WTC11 (cell line): ENCODE measurements at places on chromosomes 13 and 19.

DNA sequence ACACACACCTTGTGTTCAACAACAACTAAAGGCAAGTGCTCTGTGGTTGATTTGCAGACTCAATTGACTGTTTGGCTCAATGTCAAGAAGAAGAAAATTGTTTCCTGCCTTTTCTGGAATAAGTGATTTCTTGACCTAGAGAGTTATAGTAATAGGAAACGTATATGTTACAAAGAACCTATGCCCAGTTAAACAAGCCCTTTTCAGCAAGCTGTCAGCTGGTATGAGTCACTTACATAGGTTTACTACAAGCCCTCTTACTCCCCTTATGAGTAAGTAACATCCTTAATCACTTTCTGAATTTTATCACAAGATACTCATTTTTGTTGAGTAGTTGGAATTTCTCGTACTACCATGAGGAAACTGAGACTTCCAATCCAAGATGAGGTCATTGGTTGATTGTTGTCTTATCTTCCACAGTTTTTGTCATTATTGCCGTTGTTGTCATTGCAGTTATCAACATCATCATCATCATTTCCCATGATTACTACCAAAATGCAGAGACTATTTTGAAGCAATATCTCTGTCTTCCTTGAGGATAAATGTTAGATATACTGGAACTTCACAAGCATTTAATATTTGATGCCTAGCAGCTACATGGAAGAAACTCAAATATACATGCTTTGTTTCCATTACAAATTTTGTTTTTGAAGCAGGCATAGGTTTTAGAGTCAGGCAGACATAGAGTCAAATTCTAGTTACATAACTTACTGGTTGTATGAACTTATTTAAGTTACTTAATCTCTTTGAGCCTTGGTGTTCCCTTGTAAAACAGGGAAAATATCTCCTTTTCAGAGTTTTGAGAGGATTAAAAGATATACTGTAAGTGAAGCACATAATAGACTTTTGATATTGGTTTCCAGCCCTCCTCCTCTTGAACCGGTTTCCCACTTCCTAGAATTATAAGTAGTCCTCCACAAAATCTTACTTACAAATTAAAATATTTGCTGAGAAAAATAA is 106.0 kb downstream of the RAP2A start:
- DNase-seq: no peak
- no peak overlapping the region for H3K27ac ChIP-seq
- H3K36me3 ChIP-seq: no peaks in the 10 kb centered on the region
- H3K27me3 ChIP-seq: no peaks in the 10 kb centered on the region
- no peaks in the 10 kb centered on the region for H3K4me1 ChIP-seq
- no peak overlapping the region for H3K4me3 ChIP-seq

DNA sequence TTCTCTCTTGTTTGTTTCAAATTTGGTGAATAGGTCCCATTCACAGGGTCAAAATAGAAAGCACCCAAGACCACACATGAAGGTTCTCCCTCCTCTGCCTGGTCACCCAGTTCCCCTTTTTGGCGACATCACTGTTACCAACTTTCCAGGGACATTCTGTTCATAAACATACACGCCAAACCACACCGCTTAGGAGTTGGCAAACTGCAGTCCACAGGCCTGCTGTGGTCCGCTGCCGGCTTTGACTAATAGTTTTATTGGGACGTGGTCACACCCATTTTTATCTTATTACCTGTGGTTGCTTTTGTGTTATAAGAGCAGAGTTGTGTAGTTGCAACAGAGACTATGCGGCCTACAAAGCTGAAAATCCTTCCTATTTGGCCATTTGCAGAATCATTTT is 24.2 kb downstream of the UHRF1 start:
- DNase-seq: no peak
- H3K27me3 ChIP-seq: no peaks in the 10 kb centered on the region
- no peak overlapping the region for H3K27ac ChIP-seq
- peaks cover 34% of the 10 kb centered on the region for H3K36me3 ChIP-seq

DNA sequence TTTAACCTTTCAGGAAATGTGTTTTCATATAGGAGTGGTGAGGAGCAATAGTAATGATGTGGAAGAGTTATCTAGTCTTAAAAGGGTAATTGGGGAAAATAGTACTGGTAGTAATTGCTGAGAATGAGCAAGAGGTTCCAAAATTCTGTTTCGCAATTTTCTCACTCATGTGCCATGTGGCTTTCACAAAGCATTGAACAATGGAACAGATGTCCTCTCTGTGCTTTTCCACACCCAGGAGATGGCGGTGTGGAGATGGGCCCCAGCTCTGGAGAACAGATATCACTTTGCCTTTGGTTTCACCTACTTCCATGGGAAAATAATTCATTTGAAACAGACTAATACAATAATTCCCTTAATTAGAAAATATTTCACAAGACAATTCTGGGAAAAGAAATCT is 170.0 kb upstream of the SLC10A2 start:
- H3K27ac ChIP-seq: no peak overlapping the region
- no peaks in the 10 kb centered on the region for H3K4me1 ChIP-seq
- H3K4me3 ChIP-seq: no peak overlapping the region
- no peaks in the 10 kb centered on the region for H3K27me3 ChIP-seq
- no peak for DNase-seq

DNA sequence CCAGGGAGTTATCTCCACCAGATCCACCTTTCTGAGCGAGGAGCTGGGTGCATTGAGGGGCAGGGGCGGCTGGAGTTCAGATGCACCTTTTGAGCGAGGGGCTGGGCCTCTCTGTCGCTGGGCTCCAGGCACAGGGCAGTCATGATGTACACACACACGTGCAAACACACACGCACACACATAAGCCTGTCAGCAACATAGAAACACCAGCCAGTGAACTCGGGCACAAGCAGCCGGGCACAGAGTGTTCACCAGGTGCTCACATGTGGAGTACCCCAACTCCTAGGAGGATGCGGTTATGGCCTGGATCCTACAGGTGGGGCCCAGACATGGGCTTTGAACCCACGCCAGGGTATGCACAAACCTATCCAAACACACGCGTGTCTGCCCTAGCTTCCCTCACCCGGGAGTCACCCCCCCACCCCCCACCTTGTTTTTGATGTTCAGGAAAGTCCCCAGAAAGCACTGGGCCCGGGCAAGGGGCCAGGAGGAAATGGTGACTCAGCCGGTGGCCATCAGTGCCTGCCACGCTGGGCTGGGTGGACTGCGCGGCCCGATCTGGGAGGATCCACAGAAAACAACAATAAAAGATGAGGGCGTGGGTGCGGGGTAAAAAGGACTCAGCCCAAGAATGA is 13.3 kb downstream of the ARRDC2 start:
- DNase-seq: no peak
- no peak overlapping the region for H3K27ac ChIP-seq
- H3K36me3 ChIP-seq: no peaks in the 10 kb centered on the region
- H3K4me3 ChIP-seq: no peak overlapping the region
- peaks cover 13% of the 10 kb centered on the region for H3K4me1 ChIP-seq
- H3K27me3 ChIP-seq: no peaks in the 10 kb centered on the region; the same call in 1 of the 2 replicates

DNA sequence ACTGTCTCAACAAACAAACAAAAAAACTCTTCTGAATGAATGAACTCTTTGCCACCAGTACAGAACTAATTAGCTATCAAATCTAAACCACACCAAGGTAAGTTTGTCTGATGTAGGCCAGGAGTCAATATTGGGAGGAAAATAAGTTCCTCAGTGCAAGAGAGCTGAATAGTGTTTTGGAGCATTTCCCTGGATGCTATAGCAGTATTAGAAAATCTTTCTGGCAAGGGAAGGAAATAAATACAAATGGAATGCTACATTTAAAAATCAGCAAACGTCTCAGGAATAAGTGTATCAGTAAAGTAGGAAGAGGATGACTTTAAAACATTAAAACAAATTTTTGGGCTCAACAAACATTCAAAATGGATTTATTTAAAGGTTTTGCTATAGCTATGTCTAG is 81.3 kb upstream of the TMTC4 start:
- H3K4me3 ChIP-seq: no peak overlapping the region
- no peak for DNase-seq
- no peaks in the 10 kb centered on the region for H3K4me1 ChIP-seq
- H3K27me3 ChIP-seq: no peaks in the 10 kb centered on the region
- no peaks in the 10 kb centered on the region for H3K36me3 ChIP-seq

GRCh38 chr13:94233837-94234236 is 245.6 kb downstream of the DCT start:
- H3K27ac ChIP-seq: no peak overlapping the region
- H3K27me3 ChIP-seq: no peaks in the 10 kb centered on the region
- no peaks in the 10 kb centered on the region for H3K36me3 ChIP-seq
- no peak overlapping the region for H3K4me3 ChIP-seq

- no peak overlapping the region for H3K4me3 ChIP-seq
- peaks cover 11% of the 10 kb centered on the region; the same call in 1 of the 2 replicates for H3K4me1 ChIP-seq
- no peak overlapping the region for H3K27ac ChIP-seq
- no peaks in the 10 kb centered on the region for H3K27me3 ChIP-seq
Observed at GRCh38 chr19:10116085-10116865, 3.4 kb downstream of the EIF3G start.

DNA sequence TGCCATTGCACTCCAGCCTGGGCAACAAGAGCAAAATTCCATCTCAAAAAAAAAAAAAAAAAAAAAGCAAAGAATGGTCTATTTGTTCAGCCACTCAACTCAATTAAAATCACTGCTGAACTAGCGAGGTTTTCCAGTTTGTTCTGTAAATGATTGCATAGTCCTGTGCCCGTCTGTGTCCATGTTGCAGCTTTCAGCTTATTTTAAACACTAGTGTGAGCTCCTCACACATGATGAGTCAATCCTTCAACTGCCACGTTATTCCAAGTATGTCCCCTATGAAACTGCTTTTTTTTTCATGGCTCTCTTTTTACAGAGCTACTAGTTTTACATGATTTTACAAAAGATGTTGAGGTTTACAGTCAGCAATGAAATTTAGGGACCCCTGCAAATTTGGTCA is 12.2 kb downstream of the SUGP2 start:
- no peak overlapping the region; the same call in 1 of the 2 replicates for H3K27ac ChIP-seq
- peaks cover 65% of the 10 kb centered on the region for H3K36me3 ChIP-seq
- DNase-seq: no peak
- no peaks in the 10 kb centered on the region for H3K4me1 ChIP-seq

GRCh38 chr13:90690458-90691080 is 656.9 kb upstream of the MIR17HG start:
- no peak overlapping the region for H3K4me3 ChIP-seq
- no peaks in the 10 kb centered on the region for H3K36me3 ChIP-seq
- no peaks in the 10 kb centered on the region for H3K4me1 ChIP-seq
- H3K27me3 ChIP-seq: no peaks in the 10 kb centered on the region
- H3K27ac ChIP-seq: no peak overlapping the region

DNA sequence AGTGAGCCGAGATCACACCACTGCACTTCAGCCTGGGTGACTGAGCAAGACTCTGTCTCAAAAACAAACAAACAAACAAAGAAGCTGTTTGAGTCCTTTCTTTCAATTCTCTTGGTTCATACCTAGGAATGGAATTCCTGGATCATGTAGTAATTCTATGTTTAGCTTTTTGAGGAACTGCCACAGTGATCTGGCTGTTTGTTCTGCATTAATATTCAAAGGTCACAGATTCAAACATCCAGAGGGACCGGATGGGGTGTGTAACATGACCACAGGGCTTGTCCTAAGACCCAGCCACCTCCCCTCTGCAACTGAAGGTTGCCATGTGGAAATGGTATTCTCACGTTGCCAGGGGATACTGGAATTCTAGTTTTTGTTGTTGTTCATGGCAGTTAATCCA is 10.2 kb downstream of the COLGALT1 start:
- H3K36me3 ChIP-seq: peaks cover 25% of the 10 kb centered on the region
- H3K4me3 ChIP-seq: no peak overlapping the region
- no peaks in the 10 kb centered on the region for H3K27me3 ChIP-seq
- no peaks in the 10 kb centered on the region for H3K4me1 ChIP-seq

GRCh38 chr13:48405875-48406274 is 7.0 kb downstream of the LPAR6 start:
- no peak overlapping the region for H3K4me3 ChIP-seq
- no peaks in the 10 kb centered on the region for H3K27me3 ChIP-seq
- no peaks in the 10 kb centered on the region for H3K36me3 ChIP-seq
- no peak overlapping the region for H3K27ac ChIP-seq
- peaks cover 7% of the 10 kb centered on the region for H3K4me1 ChIP-seq

DNA sequence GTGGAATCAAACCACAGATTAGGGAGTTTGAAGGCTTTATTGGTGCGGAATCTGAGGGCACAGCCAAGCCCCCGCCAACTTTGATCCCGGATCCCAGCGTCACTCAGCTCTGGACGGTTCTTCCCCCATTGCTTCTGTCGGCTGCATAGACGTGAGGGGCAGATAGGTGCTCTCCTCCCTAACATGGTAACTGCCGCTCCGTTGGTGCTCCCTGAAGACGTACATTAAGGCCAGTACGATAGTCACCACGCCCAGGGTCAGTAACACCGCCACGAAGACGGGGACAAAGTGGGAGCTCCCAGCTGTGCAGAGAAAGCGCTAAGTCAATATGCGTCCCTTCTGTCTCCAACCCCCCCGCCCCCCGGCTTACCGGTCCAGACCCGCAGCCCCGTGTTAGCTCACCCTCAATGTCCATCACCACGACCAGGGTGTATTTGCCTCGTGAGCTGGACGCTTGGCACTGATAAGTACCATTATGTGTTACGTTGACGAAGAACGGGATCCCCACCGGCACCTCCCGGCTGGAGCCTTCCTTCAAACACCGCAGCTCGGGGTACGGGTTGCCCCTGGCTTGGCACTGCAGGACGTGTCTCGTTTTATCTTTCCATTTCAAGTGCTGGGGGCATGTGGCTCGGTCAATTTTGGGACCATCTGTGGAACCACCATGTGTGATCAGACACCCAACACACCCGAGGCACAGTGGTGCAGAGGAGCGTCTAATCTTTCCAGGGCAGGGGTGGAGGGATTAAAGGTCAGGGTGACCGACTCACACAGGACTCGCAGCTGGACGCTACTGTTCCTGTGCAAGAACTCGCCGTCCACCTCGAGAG is 644 bp upstream of the RAVER1 start:
- H3K27me3 ChIP-seq: peaks cover 10% of the 10 kb centered on the region
- H3K36me3 ChIP-seq: peaks cover 14% of the 10 kb centered on the region
- H3K27ac ChIP-seq: peak overlapping the region; percentile 74; the same call in 1 of the 2 replicates

DNA sequence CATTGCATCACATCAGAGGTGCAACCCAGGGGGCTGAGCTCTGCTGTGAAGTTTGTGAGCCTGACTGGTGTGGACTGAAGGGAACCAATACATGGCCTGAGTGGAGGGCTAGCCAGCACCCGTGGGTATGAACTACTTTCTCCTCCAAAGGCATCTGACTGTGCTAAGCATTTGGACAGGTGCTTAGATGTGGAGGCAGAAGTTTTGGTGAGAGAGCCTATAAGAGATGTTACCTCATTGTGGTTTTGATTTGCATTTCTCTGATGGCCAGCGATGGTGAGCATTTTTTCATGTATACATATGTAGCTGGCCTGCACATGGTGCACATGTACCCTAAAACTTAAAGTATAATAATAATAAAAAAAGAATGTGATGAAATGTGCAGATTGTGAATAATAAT is 46.9 kb downstream of the TEX29 start:
- 0 out of 2 replicates have a peak, but pooled peaks cover 2% of the 10 kb centered on the region for H3K27me3 ChIP-seq
- H3K4me1 ChIP-seq: no peaks in the 10 kb centered on the region
- H3K36me3 ChIP-seq: no peaks in the 10 kb centered on the region
- no peak for DNase-seq

GRCh38 chr13:99251921-99252320 is 6.3 kb downstream of the GPR18 start:
- DNase-seq: no peak
- H3K27me3 ChIP-seq: no peaks in the 10 kb centered on the region
- peak overlapping the region; percentile 29; the same call in 1 of the 2 replicates for H3K27ac ChIP-seq
- no peak overlapping the region for H3K4me3 ChIP-seq
- H3K36me3 ChIP-seq: peaks cover 24% of the 10 kb centered on the region
- H3K4me1 ChIP-seq: peaks cover 15% of the 10 kb centered on the region

GRCh38 chr13:74040200-74040599 is 94.0 kb downstream of the KLF12 start:
- no peaks in the 10 kb centered on the region for H3K36me3 ChIP-seq
- no peak overlapping the region for H3K4me3 ChIP-seq
- peak; percentile 87 for DNase-seq
- no peaks in the 10 kb centered on the region; the same call in 1 of the 2 replicates for H3K27me3 ChIP-seq
- peaks cover 54% of the 10 kb centered on the region for H3K4me1 ChIP-seq
